ENCODE measurements at places on chromosomes 12 and 14.

DNA sequence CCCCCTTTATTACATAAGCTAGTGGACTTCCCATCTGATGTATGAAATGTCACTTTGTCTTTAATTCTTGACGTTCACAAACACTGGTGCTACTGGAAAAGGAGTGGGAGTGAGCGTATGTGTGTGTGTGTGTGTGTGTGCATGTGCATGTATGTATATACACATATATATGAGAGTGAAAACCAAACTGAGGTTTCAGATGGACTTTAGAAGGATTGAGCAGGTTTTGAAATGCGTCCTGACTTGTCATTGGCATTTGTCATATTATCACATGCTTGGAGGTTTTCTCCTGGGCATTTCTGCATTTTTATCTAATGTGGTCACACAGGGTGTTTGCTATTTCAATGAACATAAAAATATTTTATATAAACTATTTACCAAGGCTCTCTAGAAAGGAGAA, 1085.9 kb downstream of the BCL11B start:
- no peak for DNase-seq

GRCh38 chr12:52611080-52611468, 7.3 kb downstream of the KRT73 start:
- no peak for DNase-seq

GRCh38 chr12:130742112-130742511, 26.0 kb upstream of the RIMBP2 start:
- no peak for DNase-seq

DNA sequence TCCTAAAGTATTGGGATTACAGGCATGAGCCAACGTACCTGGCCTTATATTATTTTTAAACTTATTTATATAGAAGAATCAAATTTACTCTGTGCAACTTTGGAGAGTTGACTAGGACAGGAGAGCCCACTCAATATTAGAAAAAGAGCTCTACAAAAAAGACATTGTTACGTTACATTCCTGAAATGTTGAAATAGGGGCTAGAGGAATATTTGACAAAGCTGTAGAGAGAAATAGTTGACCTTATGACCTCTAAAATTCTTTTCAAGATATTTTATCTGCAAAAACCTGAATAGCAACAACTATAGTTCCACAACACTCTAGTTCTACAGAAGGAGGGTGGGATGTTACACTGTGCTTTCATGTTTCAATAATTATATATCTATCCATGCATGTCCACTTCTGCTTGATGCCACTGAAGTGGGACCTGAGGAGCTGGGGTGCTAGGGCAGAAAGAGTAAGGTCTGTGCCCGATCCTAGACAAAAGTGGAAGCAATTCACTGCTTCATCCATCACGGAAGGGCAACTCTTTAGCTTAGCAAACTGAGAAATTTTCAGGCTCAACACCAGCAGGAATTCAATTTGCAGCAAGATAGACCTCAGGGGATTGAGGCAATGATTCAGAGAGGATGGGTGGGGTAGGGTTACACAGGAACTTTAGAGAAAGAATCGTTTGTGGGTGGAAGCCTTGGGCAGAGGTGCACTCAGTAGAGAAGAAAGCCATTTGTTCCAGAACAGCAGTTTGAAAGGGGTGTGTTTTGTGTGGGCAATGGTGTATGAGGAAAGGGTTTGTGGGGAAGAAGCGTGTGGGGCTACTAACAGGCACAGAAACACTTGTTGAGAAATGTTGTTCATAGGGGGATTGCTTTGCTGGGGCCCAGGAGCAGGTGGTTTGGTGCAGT, 16.0 kb upstream of the RNASE10 start:
- no peak for DNase-seq

All from AG09319 (cell line).